ENCODE measurements at places on chromosomes 12 and 14. TPM values are rescaled to one million over a fixed set of nuclear protein-coding genes. Genes with fewer than 3 reads are reported as not detected.

DNA sequence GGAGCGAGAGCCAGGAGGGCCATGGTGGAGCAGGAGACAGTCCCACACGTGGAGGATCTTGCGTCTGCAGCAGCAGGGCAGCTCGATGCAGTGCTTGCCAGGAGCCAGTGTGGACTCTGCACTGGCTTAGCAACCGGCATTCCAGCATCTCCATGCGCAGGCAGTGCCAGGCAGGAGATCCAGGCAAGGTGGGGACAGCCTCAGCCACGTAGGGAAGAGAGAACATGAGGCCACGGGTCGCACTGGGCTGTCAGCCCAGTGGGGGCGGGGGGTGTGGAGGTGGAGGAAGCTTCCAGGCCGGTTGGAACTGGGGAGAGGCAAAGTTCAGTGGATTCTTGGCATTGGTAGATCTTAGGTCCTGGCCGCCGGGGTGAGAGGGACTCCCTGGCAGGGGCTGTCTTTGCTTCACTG is 121.0 kb upstream of the EVL start:
- DNase-seq = peak; percentile 16

- DNase-seq = no peak
These were observed 209.4 kb upstream of the G2E3 start for GRCh38 chr14:30349520-30349919.

- no peak for DNase-seq
These were observed 75.5 kb downstream of the TBX3 start for GRCh38 chr12:114608509-114608908.

TAS2R14 gene
- not detected for total RNA-seq

- no peak for DNase-seq
These were observed 12.2 kb upstream of the FOXG1 start for GRCh38 chr14:28754209-28754985.

DNA sequence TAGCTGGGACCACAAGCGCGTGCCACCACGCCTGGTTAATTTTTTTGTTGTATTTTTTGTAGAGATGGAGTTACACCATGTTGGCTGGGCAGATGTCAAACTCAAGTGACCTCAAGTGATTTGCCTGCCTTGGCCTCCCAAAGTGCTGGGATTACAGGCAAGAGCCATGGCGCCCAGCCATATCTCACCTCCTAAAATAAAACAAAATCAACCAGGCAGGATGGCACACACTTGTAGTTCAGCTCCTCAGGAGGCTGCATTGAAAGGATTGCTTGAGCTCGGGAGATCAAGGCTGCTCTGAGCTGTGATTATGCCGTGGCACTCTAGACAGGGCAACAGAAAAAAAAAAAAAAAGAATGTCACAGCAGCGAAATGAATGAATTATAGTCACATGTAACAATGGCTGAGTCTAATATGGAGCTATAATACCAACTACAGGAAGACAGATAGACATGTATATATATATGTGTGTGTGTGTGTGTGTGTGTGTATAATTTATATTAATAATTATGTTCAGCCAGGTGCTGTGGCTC is 19.3 kb upstream of the TMEM120B start:
- no peak for DNase-seq

GRCh38 chr12:112496496-112496895 is 77.7 kb downstream of the PTPN11 start:
- no peak for DNase-seq

GRCh38 chr14:33792009-33792719 is 158.7 kb downstream of the EGLN3 start:
- no peak for DNase-seq

Measured in transverse colon (tissue), 4 donors.